ENCODE measurements at places on chromosomes 12 and 14.

- no peak for DNase-seq
Measured at GRCh38 chr14:79584679-79585078, 626.6 kb downstream of the DIO2 start.

GRCh38 chr14:49959822-49960408, 67.0 kb downstream of the ARF6 start:
- no peak for DNase-seq

- no peak for DNase-seq
Measured at GRCh38 chr12:109309381-109310246, 530 bp upstream of the FOXN4 start.

DNA sequence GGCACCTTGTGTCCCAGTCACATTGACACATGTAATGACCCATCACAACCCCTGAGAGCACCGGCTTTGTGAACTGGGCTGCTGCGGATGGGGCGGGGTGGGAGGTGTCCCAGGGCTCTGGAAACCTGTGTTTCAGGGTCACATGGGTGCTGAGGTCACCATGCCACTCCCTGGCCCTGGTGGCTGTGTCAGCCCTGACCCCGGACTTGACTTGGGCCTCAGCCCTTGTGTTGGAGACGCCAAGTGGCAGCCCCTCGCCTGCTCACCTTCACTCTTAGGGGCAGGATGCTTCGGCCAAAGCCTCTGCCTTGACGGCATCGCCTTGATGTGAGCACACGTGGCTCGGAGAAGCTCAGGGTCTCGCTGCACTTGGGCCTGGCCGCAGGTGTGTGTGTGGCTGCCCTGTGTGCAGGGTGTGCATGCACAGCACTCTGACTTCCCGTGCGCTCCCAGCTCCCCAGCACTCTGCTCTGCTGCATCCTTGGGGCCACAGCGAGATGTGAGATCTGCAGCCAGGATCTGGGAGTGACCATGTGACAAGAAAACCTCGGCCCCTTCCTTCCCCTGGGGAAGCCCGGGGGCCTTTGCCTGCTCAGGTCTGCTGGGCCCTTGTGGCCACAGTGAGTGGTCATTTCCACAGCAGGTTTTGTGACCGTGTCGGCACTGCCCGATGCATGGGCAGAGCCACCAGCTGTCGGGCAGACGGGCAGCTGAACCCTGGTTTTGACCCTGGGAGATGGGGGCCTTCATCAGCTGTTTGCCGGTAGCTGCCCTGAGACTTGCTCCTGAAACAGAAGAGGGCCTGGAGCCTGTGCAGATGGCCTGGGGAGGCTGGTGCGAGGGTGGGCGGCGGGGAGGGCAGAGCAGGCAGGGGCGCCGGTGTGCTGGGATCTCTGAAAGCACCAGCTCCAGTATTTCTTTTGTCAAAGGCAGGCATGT, 167.4 kb downstream of the KIF26A start:
- peak; percentile 56 for DNase-seq

GRCh38 chr14:70905301-70905700, 2.0 kb upstream of the PCNX1 start:
- DNase-seq: no peak

DNA sequence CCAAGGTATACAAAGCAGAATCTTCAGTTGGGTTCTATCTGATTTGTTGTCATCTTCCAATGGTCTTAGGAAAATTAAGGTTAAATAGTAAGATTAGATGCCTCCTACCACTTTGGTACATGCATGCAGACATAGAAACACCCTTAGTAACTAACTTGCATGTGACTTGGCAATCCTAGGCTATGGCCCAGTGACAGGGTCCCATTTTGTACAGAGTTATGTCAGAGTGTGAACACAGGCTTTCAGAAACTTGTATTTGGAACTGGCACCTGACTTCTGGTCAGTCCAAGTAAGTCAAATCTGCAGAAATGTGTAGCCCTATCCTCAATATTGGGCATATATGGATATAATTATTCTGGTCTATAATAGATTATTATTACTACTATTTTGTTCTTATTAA, 53.1 kb downstream of the DAD1 start:
- DNase-seq: no peak

DNA sequence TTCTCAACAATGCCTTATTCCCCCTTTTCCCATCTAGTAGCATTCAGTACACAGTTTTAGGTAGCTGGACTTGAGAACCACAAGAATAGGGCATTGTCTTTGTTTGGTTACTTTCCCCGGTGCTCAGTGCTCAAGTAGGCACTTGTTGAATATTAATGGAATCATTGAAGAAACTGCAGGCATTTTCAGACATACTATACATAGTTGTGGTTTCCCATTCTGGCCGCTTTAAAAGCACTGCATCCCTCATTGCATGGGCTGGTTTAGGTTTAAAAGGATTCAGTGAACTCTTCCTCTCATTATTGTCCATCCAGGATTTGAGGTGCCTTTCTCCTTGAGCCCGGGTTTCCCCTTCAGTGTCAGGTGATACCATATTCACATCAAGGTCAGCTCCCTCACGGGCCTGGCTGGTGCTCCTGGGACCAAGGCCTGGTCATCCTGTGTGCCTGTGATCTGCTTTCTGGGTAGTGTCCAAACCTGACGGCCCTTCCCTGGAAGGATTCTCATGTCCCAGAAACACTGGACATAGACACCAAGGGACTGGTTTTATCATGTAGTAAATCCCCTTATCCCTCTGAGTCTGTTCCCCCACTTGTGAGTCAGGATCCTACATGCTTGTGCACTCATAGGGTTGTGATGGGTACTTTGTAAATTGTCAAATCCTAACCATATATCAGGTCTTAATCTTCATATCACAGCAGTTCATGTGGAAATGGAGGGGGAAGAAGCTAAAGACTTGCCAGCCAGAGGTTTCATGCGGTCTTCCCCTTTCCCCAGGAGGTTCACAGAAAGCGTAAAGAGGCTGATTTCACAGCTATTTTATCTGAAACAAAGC, 7.4 kb downstream of the TCP11L2 start:
- DNase-seq: no peak

DNA sequence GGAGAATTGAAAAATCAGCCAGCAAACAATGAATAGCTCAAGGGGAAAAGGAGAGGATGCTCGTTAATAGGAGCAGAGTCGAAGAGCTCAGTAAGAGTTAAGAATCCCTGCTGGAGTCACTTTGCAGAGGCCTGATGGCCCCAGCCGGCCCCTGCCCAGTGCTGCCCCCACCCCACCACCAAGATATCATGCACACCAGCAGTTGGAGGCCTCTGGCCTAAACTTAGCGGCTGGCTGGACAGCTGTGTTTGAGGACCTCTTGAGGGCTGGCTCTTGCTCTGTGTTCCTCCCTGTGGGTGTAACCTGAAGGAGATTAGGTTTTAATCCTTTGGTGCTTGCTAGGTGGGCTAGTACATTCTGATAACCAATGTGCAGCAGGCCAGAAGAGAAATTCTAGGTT, 142.0 kb downstream of the PLXNC1 start:
- no peak for DNase-seq

- no peak for DNase-seq
Measured at GRCh38 chr12:29545102-29545467, 47.6 kb upstream of the OVCH1 start.

GRCh38 chr14:49920935-49921334, 28.1 kb downstream of the ARF6 start:
- DNase-seq: no peak

- no peak for DNase-seq
Measured at GRCh38 chr14:42185718-42186117, 579.0 kb downstream of the LRFN5 start.

Measured in sigmoid colon (tissue), 7 donors.